ENCODE measurements at places on chromosomes 2 and 18. TPM values are rescaled to one million over a fixed set of nuclear protein-coding genes. Genes with fewer than 3 reads are reported as not detected.

DNA sequence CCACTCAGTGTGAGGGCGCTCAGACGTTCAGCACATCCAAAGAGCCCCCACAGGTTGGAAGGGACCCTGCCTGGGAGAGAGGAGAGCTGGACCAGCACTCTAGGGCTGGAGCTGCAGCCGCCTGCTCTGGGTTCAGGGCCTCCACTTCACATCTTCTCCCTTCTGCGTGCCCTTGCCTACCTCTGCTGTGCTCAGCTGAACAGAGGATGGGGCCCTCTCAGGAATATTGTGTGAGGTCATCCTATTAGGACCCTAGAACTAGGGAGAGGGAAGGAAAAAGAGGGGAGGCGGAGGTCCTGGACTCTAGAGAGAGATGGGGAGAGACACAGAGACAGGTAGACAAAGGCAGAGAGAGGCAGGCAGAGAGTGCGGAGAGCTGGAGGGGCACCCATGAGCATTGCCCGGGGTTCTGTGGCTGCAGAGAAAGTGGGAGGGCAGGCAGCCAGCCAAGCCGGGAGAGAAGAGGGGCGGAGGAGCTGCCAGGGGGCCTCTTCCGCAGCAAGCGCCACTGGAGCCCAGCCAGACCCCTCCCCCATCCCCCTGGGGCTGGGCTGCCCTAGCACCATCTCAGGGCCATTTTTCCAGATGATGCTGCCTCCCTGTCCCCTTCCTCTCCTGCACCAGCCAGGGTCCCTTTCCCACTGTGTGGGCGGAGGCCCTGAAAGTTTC lies 8.3 kb upstream of the TNS1 start:
- DNase-seq: no peak

- no peak for DNase-seq
These were observed 9.4 kb downstream of the ZNF24 start for GRCh38 chr18:35334821-35335220.

DNA sequence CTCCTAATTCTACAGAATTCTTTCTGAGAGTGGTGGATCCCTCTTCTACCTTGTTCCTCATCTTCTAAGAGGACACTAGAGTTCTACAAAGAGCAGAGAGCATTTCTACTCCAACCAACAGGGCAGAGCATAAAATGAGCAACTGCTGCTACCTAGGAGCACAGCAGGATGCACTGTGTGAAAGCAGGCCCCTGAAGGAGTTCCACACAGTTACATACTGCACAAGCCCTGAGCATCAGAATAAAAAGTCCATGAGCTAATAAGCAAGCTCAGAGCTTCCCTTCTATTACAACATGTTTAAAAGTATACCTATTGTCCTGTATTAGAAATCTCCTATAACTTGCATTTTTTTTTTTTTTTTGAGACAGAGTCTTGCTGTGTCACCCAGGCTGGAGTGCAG lies 8.4 kb downstream of the FHL2 start:
- DNase-seq: no peak

GRCh38 chr2:202444000-202444399 lies 67.9 kb downstream of the BMPR2 start:
- DNase-seq: no peak

- DNase-seq: no peak
These were observed 63.0 kb upstream of the SNTG2 start for GRCh38 chr2:887639-888038.

DNA sequence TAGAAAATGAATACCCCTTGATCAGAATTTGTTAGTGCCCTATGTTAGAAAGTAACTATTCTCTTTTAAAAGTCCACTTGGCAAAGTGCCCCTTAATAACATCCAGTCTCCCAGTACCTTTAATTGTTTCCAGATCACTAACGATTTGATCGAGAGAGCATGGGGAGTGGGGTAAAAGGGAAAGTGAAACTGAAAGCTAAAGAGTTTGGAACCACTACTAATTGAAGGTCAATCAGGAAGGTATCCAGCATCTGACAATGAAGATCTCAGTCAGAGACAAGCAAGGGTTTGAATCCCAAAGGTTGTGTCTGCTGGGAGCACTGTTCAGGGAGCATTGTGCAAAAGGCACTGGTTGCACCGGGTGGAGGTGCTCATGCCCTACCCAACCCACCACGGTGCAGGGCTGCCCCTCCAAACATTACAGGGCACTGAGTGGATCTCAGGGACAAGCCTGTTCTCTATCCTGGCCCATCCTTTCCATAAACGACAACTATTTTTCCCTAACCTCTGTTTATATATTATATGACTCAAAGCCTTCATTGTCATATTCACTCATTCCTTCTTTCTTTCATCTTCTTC lies 14.6 kb upstream of the RIT2 start:
- DNase-seq: no peak

DNA sequence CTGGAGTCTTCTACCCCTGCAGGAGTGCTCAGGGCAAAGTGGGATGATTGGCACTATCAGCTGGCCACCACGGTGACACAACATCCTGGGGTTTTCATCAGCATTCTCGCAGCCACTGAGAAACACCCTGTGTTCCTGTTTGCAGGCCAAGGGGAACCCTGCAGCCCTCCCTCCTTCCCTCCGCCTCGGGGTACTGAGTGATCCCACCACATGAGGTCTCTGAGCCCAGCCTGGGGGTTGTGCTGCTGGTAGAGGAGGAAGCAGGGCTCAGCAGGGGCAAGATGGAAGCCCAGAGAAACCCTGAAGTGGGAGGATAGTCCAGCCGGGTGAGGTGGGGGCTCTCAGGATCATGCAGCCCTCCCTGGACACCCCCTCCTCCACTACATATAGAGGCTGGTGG lies at the start of gene OXER1:
Gene OXER1, minus strand, starts transcription at position 40 of the 400 bp plus-strand sequence. CDS start 73 bp downstream, outside the sequence.
- no peak for DNase-seq

Gene GPR45
- total RNA-seq: 0.78 TPM

Gene MYO1B
- total RNA-seq: 49.4 TPM

Gene ZNF519
- 65.7 TPM for total RNA-seq

Data from occipital lobe (tissue), 3 donors.